ENCODE measurements at places on chromosomes 4 and X. TPM values are rescaled to one million over a fixed set of nuclear protein-coding genes. Genes with fewer than 3 reads are reported as not detected.

GRCh38 chr4:5143306-5143861, 92.1 kb downstream of the STK32B start:
- no peak for DNase-seq

CCKAR gene
- not detected for total RNA-seq

GRCh38 chr4:623914-624566, 1.3 kb upstream of the PDE6B start:
- no peak for DNase-seq

RAI2 gene
- not detected for total RNA-seq

CAPN6 gene
- total RNA-seq: 0.37 TPM

DNA sequence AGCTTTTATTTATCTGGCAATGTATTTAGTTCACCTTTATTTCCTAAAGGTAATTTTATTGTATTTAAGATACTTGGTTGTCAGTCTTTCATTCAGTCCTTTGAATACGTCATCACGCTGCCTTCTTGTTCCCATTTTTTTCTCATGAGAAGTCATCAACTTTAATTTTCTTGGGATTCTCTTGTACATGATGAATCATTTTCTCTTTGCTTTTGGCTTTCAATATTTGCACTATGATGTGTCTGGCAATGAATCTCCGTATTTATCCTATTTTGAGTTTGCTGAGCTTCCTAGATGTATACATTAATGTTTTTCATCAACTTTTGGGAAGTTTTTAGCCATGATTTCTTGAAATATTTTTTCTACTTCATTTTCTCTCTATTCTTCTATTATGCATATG, 28.4 kb downstream of the CLDN2 start:
- no peak for DNase-seq

All from MCF 10A (cell line).